Fibroblast of the aortic adventitia (primary cell): ENCODE measurements at places on chromosomes 12 and 14.

DNA sequence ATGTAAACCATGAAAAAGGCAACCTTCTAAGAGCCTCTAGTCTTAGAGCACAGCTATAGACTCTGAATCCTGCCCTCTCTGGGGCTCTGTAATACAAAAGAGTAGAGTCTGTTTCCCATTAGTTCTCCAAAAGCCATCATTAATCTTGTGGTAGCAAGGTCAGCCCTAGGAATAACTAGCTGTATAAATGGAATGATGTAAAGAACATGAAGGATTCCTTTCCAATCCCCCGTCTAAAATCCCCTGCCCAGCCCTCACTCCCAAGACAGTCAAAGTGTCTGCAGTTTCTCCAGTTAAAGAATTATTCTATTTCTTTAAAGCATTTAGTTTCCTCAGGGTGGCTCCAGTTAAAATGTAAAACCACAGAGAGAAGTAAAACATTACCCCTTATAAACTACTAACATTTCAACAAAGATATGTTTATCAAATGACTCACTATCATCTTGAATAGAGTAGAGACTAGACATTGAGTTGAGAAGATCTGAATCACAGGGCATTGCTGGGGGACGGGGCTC is 104.2 kb downstream of the ST8SIA1 start:
- DNase-seq: peak; percentile 68

GRCh38 chr12:7933255-7933726 is 2.7 kb downstream of the SLC2A3 start:
- peak; percentile 96 for DNase-seq

GRCh38 chr14:85579942-85580341 is 50.0 kb downstream of the FLRT2 start:
- peak; percentile 35 for DNase-seq

DNA sequence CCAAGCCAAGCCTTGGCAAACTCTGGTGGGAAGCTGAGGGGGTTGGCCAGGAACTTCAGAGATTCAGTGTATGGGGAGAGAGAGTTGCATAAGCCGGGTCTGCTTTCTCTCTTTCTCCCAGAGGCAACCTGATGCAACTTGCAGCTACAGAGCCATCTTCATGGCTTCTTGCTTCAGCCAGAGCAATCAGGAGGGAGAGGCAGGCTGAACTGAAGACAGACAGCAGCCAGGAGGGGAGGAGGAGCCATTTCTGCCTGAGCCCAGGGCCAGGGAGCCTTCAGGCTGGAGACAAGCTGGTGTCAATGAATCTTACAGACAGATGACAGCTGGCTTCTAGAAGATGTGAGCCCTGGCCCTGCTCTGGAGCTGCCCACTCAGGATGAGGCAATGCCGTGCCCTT is 18.7 kb downstream of the NPC2 start:
- peak; percentile 49 for DNase-seq

GRCh38 chr12:39866135-39866534 is 239.7 kb downstream of the SLC2A13 start:
- no peak for DNase-seq

DNA sequence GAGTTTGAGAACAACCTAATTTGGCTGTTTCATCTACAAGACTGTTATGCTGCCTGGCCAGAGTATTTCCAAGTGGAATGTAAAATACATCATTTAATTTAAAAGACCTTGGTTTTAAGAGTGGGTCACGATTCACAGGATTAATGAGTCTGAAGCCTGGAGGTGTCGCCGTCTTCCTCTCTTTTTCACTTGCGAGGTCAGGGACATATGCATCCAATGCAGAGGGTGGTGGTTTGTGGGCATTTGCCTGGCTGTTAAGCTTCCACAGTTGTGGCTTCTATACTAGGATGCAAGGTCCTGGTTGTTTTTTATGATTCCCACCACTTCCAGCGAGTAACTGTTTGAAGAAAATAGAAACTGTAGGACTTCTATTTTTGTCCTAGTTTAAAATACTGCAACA is 22.8 kb upstream of the RASSF3 start:
- no peak for DNase-seq

GRCh38 chr14:49598485-49599300 is at the start of gene LRR1:
Gene LRR1, plus strand, starts transcription at chr14:49598940. Its CDS starts 81 bp downstream, at chr14:49599021.
- DNase-seq: peak; percentile 76

DNA sequence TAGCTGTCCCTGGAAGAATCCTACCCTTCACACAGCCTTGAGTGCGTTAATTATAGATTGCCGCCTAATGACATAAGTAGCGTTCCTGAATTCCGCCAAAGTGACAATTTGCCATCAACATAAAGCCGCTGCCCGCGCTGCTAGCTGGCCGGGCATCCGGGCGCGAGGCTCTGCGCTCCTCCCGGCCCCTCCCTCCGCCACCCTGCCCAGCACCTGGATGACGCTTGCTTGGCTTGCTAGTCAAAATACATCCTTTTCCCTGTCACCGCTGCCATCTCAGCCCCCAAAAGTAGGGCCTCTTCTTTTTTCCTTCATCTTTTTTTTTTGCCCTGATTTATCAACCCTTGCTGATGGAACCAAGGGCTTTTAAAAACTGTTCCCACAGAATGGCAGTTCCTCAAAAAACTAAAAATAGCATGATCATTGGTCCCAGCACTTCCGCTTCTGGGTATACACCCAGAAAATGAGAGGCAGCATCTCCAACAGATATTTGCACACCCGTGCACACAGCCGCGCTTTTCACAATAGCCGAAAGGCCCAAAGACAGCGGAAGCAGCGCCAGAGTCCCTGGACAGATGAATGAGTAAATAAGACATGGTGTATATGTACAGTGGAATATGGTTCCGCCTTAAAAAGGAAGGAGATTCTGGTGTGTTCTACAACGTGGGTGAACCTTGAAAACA is 235.2 kb downstream of the BCL11B start:
- no peak for DNase-seq

DNA sequence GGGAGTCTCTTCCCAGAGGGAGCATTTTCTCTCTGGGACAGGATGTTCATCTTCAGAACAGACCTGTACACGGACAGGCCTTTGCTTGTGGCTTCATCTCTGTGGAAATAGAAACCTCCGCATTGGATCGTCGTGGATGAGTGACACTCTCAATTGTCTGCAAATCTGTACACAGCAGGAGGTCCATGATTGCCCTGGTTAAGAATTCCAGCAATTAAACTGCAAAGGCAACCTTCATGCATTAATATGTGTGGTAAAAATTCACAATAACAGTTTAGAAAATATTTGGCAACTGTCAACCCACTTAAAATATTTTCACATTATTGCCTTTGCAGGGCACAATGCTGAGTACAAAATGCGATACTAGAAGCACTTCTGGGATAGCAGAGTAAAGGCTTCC is 149.8 kb upstream of the SFSWAP start:
- no peak for DNase-seq

DNA sequence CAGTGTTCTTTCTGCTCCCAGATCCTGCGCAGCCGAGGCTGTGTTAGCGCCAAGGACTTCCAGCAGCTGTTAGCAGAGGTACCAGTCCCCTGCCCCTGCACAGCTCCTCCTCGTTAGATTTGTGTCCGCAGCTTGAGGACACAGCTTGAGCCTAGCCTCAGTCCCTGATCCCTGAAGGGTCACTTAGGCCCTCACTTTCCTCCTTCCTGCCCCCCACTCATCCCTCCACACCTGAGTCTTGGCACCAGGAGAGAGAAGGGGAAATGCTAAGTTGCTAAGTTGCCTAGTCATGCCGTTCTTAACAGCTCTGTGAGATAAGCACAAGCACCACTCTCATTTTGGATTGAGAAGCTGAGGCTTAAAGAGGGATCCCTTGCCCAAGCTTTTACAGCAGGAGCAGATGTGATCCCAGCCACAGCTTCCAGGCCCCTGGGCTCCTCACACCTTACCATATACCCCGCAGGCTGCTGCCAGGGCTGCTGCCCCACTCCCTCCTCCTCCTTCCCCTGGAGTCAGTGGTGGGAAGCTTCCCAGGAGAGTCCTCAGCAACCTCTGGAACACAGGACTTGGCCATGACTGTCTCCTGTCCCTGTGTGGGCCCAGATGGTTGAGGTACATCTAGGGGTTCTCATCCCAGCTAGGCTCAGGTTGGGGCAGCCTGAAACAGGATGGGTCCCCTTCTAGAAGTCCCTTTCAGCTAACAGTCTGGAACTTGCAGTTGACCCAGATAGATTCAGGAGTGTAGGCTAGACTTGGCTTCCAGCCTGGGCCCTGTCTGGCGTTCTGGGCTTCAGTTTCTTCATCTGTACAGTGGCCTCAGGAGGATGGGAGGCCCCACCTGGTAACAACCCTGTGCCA is 975 bp downstream of the OGFOD2 start:
- no peak for DNase-seq

GRCh38 chr14:24368212-24368561 is 203 bp downstream of the NFATC4 start:
- no peak for DNase-seq

- DNase-seq: peak; percentile 49
Measured at GRCh38 chr14:45426685-45427282, 173.8 kb upstream of the MIS18BP1 start.

DNA sequence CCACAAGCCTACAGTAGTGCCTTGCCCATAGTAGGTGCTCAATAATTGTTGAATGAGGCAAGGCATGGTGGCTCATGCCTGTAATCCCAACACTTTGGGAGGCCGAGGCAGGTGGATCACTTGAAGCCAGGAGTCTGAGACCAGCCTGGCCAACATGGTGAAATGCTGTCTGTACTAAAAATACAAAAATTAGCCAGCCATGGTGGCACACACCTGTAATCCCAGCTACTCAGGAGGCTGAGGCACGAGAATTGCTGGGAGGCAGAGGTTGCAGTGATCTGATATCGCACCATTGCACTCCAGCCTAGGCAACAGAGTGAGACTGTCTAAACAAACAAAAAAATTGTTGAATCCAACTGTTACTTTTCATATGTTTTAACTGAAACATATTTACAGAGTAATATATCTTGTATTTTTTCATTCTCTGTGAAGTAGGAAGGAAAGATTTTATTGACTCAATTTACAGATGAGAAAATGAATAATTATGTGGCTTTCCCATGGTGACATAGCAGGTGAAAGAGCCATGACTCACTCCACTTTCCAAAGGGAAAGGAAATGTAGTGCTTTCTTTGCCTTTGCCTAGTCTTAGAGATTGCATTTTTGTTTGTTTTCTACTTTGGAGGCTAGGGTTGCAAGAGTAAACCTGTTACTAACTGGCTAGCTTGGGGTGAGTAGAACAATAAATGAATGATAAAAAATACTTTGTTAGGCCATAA is 95.4 kb upstream of the SLC38A4 start:
- DNase-seq: peak; percentile 48

DNA sequence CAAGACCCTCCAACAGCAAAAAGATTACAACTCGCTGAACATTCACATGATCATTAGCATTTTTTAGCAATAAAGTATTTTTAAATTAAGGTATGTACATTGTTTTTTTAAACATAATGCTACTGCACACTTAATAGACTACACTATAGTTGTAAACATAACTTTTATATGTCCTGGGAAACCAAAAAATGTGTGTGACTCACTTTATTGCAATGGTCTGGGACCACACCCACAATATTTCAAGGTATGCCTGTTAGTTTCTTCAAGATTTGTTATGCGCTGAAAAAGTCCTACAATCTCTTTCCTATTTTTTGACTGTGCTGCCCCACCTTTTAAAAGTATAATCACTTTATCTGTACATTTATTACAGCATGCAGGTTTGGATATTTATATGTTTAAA is 30.4 kb upstream of the PCNX4 start:
- DNase-seq: peak; percentile 41

GRCh38 chr12:90368081-90368480 is 586.9 kb downstream of the CCER1 start:
- no peak for DNase-seq

DNA sequence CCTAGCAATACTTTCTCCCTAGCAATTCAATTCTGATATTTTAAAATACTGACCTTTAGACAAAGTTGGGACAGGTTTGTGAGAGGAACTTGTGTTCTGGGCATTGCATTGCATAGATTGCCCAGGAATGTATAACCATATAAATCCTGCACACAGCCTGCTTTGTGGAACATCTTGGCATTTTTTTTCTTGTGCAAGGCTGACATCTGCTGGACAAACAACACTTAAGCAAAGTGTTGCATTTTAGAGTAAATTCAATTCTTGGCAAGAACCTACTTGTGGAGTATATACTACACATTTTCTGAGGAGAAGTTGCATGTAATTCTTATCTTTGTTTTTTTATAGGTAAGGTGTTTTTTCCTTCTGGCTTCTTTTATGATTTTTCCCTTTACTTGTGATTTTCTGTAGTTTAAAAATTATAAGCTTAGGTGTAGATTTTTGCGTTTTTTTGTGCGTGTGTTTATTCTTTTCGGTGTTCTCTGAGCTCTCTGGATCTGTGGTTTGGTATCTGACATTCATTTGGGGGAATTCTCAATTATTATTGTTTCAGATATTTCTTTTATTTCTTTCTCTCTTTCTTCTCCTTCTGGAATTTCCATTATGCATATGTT is 26.4 kb downstream of the TESPA1 start:
- DNase-seq: peak; percentile 86

GRCh38 chr14:51260225-51260624 is 20.2 kb downstream of the TMX1 start:
- no peak for DNase-seq

GRCh38 chr12:127619869-127620734 is 646.9 kb upstream of the TMEM132C start:
- peak; percentile 45 for DNase-seq

DNA sequence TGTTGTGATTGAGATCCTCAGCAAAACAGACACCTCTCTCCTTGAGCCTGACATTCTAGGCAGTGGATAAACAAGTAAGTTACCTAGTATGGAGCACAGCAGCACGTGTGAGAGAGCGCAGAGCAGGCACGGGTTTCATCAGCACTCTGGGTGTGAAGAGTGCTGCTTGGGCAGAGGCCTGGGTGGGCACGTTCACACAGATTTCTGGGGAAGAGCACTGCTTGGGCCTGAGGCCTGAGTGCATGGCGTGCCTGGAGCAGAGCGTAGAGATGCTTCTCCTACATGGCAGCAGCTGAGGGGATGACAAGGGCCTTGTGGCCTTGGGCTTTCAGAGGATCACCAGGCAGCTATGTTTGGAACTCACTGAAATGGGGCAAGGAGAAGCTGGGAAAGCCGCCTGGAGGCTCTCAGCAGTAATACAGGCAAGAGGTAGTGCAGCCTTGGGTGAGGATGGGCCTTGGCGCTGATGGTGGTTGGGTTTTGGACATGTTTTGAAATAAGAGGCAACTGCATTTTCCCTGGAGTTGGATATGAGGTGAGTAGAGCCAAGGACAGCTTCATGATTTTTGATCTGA is 17.6 kb downstream of the CKB start:
- DNase-seq: no peak

DNA sequence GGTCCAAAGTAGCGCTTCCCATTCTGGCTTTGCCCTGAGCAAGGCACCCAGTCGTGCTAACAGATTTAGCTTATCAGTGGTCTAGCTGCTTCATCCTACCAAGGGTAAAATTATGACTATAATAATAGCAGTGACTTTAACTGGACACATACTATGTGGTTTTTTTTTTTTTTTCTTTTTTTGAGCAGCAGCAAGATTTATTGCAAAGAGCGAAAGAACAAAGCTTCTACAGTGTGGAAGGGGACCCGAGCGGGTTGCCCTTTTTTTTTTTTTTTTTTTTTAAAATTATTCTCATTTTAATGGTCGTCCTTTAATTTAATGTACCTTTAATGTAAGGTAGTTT is 505 bp downstream of the HELB start:
- no peak for DNase-seq
